Effector memory CD8-positive, alpha-beta T cell (primary cell): ENCODE measurements at places on chromosomes 11 and 22.

GRCh38 chr22:27801616-27802345, at the start of gene MN1:
Gene MN1, minus strand, starts transcription at chr22:27801756. Its CDS starts 1,213 bp downstream, at chr22:27800543.
- DNase-seq: peak; percentile 13

DNA sequence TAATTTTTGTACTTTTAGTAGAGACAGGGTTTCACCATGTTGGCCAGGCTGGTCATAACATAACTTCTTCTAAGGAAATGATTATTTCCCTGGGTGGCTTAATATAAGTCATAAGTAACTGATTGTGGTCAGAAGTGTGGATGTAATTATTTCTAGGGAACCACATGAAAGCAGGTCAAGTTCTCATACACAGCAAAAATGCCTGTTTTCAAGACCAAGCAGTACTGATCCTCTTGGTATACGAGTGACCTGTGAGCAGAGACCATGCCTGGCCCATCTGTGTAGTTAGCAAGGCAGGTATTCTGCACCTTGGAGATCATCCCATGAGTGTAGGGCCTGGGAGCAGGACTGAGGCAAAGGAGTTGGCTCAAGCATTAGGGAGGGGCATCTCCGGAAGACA, 32.5 kb upstream of the NUCB2 start:
- DNase-seq: no peak

DNA sequence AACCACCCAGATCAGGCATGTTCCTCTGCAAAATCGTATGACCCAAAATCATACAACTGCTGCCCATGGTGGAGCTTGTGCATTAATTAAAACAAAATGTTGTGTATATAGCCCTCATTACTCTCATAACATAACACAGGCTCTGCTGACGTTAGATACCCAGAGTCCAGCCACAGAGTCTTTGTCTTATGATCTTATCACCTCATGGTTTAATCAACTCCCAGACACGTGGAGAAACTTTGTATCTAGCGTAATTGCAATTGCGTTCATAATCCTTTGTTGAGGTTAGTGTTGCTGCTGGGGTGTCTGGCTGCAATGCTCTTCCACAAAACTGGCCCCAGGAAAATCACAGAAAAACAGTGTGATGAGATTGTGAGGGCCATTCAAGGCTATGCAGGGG, 5.0 kb upstream of the APOL1 start:
- no peak for DNase-seq

- DNase-seq: no peak
These were observed 16.7 kb upstream of the ALDH3B2 start for GRCh38 chr11:67691149-67691548.

GRCh38 chr22:35899736-35900135, 128.9 kb downstream of the RBFOX2 start:
- no peak for DNase-seq

- no peak for DNase-seq
These were observed 886 bp upstream of the P4HA3 start for GRCh38 chr11:74312326-74312725.

GRCh38 chr22:48015701-48016100, 1253.3 kb downstream of the TBC1D22A start:
- no peak for DNase-seq

- DNase-seq: no peak
These were observed 48.4 kb upstream of the WNT7B start for GRCh38 chr22:46025225-46025972.

GRCh38 chr11:23569547-23569946, 709.3 kb upstream of the CCDC179 start:
- peak; percentile 13 for DNase-seq

GRCh38 chr11:12629601-12630313, 44.5 kb upstream of the TEAD1 start:
- DNase-seq: no peak

- no peak for DNase-seq
These were observed 304.1 kb upstream of the TENM4 start for GRCh38 chr11:79744941-79745340.

DNA sequence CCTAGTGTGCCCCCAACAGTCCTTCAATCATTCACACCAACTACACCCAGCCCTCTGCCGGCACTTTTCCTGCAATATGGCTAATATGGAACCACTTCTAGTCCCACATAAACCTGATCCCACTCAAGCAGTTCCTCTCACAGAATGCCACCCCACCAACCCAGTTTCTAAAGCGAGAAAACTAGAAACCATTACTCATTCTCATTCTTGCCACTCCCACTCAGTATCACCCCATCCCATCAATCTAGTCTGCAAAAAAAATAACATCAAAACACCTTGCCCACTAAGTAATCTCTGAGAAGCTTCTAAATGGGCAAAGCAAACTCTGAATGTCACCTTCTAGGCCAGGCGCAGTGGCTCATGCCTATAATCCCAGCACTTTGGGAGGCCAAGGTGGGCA, 17.9 kb downstream of the NAP1L4 start:
- DNase-seq: no peak

GRCh38 chr11:132060567-132060966, 690.2 kb downstream of the NTM start:
- DNase-seq: no peak

- no peak for DNase-seq
These were observed 1.5 kb downstream of the TRIM6 start for GRCh38 chr11:5597953-5598352.

GRCh38 chr11:130945896-130946295, 29.6 kb upstream of the SNX19 start:
- DNase-seq: no peak

- no peak for DNase-seq
These were observed 8.1 kb upstream of the PANX2 start for GRCh38 chr22:50162391-50162956.

DNA sequence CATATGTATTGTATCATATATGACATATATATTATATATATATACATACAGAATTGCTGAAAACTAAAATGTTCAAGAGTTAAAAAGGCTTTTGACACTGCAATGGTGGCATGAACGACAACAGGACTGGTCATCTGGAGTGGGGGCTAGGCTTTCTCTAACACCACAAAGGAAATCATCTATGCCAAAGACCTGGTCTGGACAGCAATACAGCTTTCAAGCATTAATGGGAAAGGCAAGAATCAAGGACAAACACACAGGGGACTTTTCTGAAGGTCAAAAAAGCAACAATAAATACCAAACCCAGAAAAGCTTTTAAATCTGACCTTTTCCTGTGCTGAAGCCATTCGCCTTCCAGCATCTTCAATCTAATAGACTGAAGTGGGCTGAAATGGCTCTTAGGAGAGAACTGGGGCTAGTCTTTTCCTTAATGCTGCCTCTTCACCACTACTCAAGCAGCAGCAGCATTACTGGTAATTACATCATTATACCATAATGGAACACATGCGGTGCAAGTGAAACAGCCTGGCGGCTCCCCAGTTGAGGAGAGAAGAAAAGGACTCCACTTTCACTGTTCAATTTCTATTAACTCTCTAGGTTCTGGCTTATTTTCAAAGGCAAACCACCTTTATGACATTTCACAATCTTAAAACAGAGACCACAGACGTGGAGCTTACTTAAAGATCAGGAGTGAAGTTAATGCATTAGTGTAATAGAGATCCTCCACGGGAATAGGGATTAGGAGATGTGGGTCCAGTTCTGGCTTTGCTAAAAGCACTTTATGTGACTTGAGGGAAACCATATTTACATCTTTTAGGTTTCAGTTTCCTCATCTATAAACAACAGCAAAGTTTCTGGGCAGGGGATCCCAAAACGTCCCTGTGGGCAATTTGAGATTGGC, 63.0 kb downstream of the GAB2 start:
- DNase-seq: no peak
